ENCODE measurements at places on chromosomes 2 and 18. TPM values are rescaled to one million over a fixed set of nuclear protein-coding genes. Genes with fewer than 3 reads are reported as not detected.

PAIP2B gene
- 13.9 TPM for total RNA-seq

TMEM178A gene
- 0.38 TPM for total RNA-seq

IAH1 gene
- 6.0 TPM for total RNA-seq

SCN7A gene
- 23.1 TPM for total RNA-seq

KYNU gene
- 35.5 TPM for total RNA-seq

CD8B gene
- total RNA-seq = not detected

CAPN13 gene
- total RNA-seq = 0.18 TPM

PLGLB1 gene
- 0.57 TPM for total RNA-seq

LYG2 gene
- not detected for total RNA-seq

COQ10B gene
- total RNA-seq = 22.9 TPM

LYPD6 gene
- 1.2 TPM for total RNA-seq

MTIF2 gene
- 28.9 TPM for total RNA-seq

CD28 gene
- 1.3 TPM for total RNA-seq

ABI2 gene
- total RNA-seq = 22.1 TPM

DSG2 gene
- 9.6 TPM for total RNA-seq

METTL8 gene
- 51.4 TPM for total RNA-seq

IL1RL2 gene
- total RNA-seq = 4.3 TPM

KCNK3 gene
- total RNA-seq = 1.6 TPM

KCNJ3 gene
- total RNA-seq = not detected

PLCD4 gene
- 3.9 TPM for total RNA-seq

DNAJC27 gene
- total RNA-seq = 4.6 TPM

C2orf15 gene
- 0.97 TPM for total RNA-seq

ACVR1C gene
- total RNA-seq = 0.19 TPM

OTX1 gene
- 2.6 TPM for total RNA-seq

CIB4 gene
- total RNA-seq = not detected

ANO7 gene
- not detected for total RNA-seq

SIX3 gene
- not detected for total RNA-seq

SRD5A2 gene
- not detected for total RNA-seq

MYO7B gene
- total RNA-seq = not detected

TUBB8B gene
- total RNA-seq = 0.40 TPM

UCN gene
- not detected for total RNA-seq

MRPL19 gene
- 42.8 TPM for total RNA-seq

FASTKD1 gene
- 16.9 TPM for total RNA-seq

AQP12B gene
- total RNA-seq = not detected

CGREF1 gene
- 4.6 TPM for total RNA-seq

FSIP2 gene
- not detected for total RNA-seq

PDE11A gene
- 0.12 TPM for total RNA-seq

PSMA8 gene
- total RNA-seq = not detected

All from esophagus squamous epithelium (tissue), 5 donors.